ENCODE measurements at places on chromosomes 16 and 17.

- DNase-seq, result peak; percentile 68
Measured at GRCh38 chr16:84647828-84648594, at the start of gene KLHL36. KLHL36 (plus strand) TSS chr16:84648511; CDS start chr16:84650868, 2,357 bp downstream.

- no peak for DNase-seq
Measured at GRCh38 chr16:84813141-84813934, 6.4 kb upstream of the CRISPLD2 start.

GRCh38 chr17:77466140-77466539 lies 325.4 kb downstream of the SEC14L1 start:
- DNase-seq, result no peak

DNA sequence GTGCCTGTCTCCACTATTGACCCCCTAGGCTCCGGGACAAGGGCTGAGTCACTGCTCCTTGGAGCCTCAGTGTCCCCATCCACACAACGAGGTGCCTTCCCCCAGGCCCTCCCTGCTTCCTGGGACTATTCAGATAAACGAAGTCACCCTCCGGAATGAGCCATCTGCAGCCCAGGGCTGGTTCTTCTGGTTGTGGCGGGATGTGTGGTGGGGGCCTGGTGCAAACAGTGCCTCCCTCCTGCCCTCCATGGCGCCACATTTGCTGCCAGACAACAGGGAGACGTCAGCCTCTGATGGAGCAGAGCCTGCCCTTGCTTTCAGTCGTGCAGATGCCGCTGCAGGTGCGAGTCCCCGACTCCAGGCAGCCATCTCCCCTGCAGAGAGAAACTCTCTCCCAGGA lies 5.1 kb upstream of the KRT16 start:
- DNase-seq, result no peak

DNA sequence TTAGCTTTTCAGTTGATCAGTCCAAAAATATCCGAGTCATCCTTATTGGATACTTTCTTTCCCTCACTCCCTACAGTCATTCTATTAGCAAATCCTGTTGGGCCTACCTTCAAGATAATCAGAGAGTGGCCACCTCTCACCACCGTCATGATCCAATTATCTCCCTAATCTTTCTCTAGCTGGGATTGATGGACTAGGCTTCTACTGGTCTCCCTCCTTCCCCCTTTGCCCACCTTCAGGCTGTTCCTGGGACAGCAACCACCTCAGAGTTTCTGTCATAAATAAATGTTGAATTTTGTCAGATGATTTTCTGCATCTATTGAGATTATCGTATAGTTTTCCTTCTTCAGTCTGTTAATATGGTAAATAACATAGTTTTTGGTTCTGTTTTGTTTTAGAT lies 16.2 kb upstream of the RHBDL3 start:
- no peak for DNase-seq

- no peak for DNase-seq
Measured at GRCh38 chr16:9322769-9323168, 231.3 kb downstream of the HAPSTR1 start.

DNA sequence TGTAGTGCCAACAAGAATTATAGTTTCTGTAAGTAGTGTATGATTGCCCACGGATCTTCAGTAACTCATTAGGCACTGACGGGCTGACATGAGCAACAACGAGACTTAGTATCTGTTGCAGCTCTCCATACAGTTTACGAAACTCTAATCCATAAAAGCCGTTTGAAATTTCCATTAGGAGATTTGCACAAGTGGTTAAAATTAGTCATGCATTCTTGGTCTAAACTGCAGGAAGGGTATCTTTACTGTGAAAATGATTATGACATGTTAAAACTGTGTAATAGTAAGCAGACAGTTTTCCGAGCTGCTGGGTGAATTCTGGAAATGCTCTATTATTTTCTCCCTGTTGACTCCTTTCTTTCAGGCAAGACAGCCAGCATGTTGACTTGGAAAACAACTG lies 605.0 kb downstream of the WWOX start:
- no peak for DNase-seq

DNA sequence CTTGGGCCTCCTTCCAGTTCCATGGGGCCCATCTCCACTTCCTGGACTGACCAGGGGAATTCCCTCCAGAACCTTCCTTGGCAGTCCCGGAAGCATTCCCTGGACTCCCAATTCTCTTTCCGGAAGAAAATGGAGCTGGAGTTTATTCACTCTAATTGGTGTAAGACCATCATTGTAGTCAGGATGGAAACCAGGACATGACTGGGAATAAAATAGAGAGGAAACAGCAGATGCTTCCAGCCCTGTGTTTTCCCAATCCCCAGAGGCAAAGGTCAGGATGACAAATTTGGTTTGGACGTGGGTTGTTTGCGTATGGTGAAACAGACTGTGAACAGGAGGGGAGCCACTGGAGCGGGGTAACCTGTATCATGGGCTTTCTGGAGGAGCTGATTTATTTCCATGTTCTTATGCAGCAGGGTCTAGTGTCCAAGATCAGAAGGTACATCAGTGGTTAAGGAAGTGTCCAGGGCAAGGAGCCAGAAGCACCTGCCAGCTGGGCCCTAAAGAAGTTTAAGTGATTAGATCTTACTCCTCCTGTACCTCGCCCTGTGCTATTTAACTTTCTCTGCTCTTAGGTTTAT lies 8.5 kb upstream of the LONP2 start:
- DNase-seq, result no peak

- no peak for DNase-seq
Measured at GRCh38 chr16:1220841-1221627, 4.0 kb downstream of the TPSG1 start.

DNA sequence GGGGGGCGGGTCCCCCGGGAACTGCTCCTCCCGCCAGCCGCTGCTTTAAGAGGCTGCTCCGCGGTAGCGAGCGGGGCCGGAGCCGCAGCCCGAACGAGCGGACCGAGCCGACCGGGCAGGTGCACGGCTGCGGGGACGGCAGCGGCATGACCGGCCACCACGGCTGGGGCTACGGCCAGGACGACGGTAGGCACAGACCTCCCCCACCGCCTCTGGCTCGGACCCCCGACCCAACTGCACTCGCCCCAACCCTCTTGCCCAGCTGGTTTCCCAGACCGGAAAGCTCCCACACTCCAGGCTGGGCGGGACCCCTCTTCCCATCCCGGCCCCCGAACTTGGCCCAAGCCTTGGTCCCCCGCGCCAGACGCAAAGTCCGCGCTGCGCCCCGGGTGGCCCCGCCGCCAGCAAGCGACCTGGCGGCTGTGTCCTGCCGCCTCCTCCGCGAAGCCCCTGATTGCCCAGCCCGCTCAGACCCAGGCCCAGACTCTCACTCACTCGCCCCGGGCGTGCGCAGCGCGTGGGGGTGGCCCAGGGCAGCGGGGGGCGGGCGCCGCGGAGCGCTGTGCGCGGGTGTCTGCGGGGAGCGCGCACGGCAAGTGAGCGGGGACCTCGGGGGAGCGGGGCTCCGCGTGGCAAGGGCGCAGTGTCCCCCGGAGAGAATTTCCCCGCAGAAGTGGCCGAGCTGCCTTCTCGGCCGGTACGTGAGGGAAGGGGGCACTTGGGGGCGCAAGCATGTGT lies at the start of gene CA7:
TSS of gene CA7 (plus strand) at position 73 of the 738 bp plus-strand sequence. CDS start at position 147, 74 bp downstream.
- no peak for DNase-seq

DNA sequence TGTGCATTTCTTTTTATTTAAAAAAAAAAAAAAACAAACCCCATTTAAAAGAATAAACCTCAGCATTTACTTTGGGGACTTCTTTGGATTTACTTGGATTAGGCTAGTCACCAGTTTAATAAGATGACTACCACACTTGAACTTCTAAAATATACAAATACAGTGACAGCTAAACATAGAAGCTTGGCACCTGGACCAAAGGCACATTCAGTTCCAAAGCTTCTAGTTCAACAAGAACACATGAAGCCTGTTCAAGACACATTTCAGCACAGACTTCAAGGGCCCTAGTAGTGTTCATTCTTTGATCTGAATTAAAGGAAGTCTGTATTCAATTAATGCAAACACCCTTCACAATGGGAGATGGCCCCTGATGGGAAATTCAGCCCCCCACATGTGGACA lies 11.6 kb upstream of the ROGDI start:
- no peak for DNase-seq

DNA sequence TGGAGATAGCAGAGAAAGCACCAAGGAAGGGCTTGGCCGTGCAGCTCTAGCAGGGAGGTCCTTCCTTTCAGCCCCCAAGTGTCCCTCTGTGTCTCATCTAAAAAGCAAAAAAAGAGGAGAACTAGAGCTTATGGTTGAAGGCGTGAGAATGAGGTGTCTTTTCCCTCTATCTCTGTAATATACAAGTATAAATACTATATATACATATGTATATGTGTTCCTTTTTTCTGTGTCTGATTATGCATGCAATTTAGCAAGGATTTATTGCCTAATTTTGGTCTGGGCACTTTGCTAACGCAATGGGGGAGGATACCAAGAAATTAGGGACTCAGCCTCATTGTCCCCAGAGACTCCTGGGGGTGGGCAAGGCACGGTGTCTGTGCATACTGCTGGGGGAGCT lies 90.2 kb upstream of the CCL2 start:
- DNase-seq, result no peak

- no peak for DNase-seq
Measured at GRCh38 chr16:10196999-10197398, 14.8 kb upstream of the GRIN2A start.

DNA sequence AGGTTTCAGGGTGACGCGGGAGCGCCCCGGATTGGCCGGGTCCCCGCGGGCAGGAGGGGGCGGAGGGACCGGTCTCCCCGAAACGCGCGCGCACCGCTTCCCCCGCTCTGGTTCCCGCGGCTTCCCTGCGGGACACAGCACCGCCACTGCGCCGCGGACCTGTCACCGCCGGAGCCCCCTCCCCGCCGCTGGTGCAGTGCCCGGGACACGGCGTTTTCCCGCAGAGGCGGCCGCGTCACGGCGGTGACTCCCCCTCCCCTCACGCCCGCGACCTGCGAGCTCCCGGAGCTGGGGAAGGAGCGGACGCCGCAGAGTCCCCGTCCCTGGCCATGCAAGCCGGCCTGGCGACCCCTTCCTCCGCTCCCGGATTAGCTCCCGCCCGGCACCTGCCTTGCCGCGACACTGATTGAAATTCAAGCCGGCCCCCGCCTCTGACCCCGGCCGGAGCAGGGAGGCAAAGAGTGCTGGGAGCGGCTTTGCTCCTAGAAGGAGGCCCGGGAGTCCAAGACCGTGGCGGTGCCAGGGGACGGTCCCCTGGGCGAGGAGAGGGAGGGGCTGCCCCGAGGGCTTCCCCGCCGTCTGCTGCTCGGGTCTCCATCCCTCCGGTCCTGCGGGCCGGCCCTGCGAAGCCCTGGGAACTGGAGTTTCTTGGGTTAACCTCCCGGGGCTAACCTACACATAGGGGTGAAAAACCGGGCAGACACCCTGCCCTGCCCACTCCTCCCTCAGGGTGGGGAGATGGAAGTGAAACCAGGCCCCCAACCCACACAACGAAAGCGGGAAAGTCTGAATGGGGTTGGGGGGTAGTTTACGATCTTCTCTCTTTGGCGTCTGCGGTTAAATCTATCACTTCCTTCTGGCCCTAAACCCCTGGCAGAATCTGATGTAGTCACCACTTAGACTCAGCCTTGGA lies 1.0 kb downstream of the RHBDL3 start:
- DNase-seq, result no peak

DNA sequence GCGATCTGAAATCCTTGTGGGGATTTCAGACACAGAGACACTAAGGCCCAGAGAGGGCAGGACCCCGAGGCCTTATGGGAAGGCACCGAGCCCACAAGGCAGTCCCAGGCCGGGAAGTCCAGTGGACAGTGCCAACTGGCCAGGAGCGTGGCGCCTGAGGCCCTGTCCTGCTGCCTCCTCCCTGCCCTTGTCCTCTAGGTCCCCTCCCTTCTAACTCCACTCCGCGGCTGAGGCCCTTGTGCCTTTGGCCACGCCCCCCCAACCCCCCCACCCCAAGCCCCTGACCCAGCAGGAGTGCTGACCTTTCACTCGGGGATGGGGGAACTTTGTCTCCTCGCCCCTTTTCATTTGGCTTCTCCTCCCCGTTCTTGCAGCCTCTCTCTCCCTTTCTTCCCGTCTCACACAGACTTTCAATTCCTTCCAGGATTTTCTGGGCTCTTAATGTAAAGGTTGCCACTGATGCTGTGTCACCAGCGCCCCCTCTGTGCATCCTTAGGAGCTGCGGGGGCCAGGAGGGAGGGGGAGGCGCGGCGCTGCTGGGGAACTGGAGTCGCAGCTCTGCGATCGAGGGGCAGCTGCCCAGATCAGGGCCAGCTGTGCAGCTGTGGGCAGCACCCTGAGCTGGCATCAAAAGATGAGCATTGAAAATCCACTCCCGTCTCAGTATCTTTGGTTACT lies 29.1 kb downstream of the CRHR1 start:
- DNase-seq, result no peak

- DNase-seq, result no peak
Measured at GRCh38 chr17:51857052-51857597, 301.4 kb downstream of the CA10 start.

DNA sequence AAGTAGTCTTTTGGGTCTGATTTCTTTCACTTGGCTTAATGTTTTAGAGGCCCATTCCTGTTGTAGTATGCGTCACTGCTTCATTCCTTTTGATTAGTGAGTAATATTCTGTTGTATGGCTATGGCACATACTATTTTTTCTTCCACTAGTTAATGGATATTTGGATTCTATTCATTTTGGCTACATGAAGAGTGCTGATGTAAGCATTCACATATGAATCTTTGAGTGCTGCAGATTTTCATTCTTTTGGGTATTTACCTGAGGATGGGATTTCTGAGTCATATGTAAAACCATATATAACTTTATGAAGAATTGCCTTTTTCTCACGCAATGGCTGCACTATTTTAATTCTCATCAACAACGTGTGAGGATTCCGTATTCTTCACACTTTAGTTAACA lies 113.6 kb downstream of the AHSP start:
- DNase-seq, result no peak

- no peak for DNase-seq
Measured at GRCh38 chr16:20906341-20907255, 6.0 kb downstream of the LYRM1 start.

- DNase-seq, result no peak
Measured at GRCh38 chr16:10992112-10992511, 47.7 kb downstream of the CLEC16A start.

DNA sequence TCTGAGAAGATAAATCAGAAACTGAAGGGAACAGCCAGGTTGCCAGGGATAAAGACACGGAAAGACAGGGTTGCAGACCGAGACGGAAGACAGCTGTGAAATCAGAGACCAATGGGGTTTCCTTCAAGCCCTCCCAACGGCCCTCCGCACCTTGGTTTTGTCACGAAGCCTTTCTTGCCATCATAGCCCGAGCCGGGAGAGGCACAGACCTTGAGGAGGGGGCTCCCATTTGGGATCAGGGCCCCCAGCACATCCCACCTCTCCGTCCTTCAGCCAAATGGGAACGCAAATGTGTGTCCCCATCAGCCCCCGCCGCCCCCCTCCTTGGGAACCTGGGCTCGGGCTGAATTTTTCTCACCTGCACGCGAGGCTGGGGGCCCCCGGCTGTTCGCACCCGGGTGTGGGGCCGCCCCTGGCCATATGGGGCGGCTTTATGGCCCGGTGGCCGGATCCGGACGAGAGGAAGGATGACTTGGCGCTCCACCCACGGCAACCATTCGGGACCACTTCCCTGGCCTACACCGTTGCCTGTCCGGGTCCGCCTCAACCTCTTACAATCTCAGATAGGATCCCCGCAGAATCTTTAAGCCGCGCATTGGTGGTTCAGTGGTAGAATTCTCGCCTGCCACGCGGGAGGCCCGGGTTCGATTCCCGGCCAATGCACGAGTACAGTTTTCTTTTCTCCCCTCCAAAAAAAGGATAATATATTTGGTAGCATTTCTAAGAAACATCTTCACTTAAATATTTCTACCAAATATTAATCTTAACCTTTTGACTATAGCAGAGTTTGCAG lies 1.4 kb upstream of the HES7 start:
- peak; percentile 84 for DNase-seq

GRCh38 chr16:25256695-25257469 lies 763 bp downstream of the ZKSCAN2 start:
- DNase-seq, result no peak

Measured in activated T-cell treated with anti-CD3 and anti-CD28 coated beads for 48 hours (primary cell).